Testis (tissue), 5 donors: ENCODE measurements at places on chromosomes 1 and 21.

- DNase-seq: no peak
These were observed 34.6 kb upstream of the DNAH14 start for GRCh38 chr1:224894915-224895314.

GRCh38 chr1:196180847-196181593 is 427.2 kb downstream of the KCNT2 start:
- DNase-seq: no peak

- no peak for DNase-seq
These were observed 105.3 kb downstream of the RGS2 start for GRCh38 chr1:192914092-192914491.

DNA sequence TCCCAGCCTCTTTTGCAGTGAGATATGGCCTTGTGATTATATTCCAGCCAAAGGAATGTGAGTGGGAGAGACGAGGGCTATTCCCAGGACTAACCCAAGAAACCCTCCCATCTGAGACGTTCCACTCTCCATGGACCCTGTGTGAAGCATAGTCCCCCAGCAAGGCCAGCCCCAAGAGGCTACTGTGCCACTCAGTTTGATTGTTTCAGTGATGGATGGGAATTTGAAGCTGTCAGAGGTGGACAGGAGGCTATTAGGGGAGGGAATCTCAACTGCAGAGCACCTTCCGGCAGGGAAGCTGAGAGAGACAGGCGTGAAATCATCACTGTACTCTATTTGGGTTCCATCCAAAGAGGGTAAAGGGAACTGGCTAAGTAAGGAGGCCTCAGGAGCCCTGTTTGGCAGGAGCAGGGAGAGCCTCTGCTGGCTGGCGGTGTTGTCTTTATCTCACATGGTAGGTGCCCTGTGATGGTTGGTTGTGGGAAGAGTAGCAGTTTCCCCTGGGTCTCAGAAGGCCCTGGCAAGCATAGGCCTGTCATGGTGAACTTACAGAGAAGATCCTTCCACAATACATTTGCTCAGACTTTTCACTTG is 3.4 kb upstream of the TEX35 start:
- DNase-seq: no peak

DNA sequence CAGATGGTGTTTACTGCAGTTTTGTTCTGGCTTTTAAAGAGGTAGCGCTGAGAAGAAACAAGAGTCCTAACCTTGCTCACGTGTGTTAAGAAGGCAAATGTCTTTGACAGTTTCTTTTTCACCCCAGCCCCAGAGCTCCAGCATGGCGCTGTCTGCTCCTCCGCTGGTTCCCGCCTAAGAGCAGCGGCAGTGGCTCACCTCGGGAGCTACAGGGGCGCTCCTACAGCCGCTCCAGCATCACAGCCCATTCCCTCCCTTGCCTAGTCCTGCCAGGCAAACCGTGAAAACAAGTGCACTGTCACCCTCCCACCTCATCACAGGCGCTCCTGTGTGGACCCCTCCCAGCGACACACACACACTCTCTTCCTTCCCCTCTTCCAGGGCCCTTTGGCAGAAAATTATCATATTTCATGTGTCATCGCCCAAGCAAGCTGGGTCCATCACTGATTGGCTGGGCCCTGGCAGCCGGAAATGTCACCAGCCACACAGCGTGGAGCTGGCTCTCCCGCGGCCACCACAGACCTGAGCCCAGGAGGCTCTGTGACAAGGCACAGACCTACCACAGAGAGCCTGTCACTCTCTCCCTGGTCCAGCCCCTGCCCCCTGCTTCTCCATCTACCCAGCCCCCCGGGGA is 1.2 kb upstream of the HIVEP3 start:
- DNase-seq: no peak

- DNase-seq: peak; percentile 39
These were observed 100.3 kb downstream of the RNF220 start for GRCh38 chr1:44505210-44505993.

GRCh38 chr1:12147201-12147701 is 19.5 kb upstream of the TNFRSF1B start:
- no peak for DNase-seq

DNA sequence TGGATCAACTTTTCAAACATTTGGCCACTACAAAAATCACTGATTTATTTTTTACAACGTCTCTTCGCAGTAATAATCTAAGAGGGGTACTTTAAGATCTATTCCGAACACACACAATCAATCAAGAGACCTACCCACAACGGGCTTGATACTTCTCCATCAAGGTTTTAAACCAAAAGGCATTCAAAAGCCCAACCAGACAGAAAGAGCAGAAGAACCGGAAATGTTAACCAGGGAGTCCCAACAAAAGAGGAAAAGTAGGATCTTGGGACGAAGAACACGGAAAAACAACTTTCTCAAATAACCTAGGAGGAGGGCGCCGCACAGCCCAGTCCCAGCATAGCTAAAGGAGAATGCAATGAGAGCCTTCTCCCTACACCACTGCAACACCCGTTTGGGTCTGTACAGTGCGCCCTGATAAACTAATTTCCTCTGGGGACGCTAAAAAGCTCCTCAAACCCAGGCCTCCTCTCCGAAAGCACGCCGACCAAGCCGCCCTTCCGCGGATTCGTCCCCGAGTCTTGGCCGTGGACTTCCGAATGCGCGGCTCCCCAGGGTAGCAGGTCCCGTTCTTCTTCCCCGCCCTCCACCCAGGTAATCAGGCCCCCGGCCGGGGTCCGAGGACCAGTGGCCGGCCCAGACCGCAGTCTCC is 623 bp downstream of the RPL22 start:
- no peak for DNase-seq

DNA sequence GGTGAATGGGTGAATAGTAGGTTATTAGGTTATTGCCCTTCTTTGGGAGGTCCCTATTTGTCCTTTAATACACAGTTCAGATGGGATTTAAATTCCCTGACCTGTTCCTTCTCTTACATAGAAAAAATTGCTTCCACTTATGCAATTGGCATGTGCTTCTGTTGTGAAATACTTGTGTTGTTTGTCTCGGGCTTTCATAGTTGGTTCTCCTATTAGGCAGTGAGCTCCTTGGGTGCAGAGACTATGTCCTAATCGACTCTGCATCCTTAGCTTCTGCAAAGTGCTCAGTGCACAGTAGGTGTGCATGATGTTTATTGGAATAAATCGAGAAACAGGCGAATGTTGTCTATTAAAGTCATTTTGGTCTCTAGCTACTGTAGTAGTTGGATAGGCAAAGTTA is 1.3 kb upstream of the PDE4B start:
- DNase-seq: no peak
